ENCODE measurements at places on chromosomes 3 and 15.

DNA sequence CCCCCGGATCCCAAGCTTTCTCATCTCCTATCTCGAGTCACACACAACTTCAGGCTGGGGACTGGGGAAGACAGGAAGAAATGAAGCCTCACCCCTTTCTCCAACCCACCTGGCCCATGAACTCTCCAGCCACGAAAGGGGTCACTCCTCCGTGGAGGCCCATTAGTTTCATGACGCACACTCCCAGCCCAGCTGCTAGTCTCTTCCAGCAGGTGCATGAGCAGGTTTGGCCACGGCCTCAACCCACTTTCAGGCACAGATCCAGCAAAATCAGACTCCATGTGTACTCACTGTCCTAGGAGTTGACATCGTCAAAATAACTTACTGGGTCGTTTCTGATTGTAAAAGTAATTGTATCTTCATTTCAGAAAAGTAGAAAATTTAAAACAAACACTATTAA is 76.6 kb downstream of the C3orf70 start:
- no peak for DNase-seq

DNA sequence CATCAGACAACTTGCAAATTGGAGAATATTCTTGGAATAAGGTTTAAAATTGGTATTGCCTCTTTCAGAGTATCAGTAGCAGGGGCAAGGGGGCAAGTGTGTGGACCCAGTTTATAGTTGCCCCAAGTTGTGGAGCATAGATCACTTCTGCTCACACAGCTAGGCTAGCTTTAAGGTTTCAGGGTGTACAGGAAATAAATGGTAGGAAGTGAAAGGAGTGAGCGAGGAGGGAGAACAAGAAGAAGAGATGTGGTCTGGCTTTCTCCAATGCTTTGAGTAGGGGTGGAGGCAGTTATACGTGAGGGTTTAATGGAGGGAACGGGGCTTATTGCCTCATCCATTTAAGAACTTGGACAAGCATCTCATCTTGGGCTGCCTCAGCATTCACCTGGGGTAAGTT is 290.0 kb upstream of the CFAP20DC start:
- no peak for DNase-seq

- no peak for DNase-seq
Measured at GRCh38 chr3:81643721-81644120, 117.7 kb downstream of the GBE1 start.

- no peak for DNase-seq
Measured at GRCh38 chr3:186052096-186052840, 56.6 kb downstream of the ETV5 start.

- DNase-seq: no peak
Measured at GRCh38 chr3:130688697-130689470, 57.7 kb downstream of the PIK3R4 start.

GRCh38 chr15:75646112-75646943 is 1.4 kb upstream of the SNX33 start:
- DNase-seq: no peak

GRCh38 chr3:141384157-141384556 is 15.9 kb downstream of the ZBTB38 start:
- no peak for DNase-seq

- no peak for DNase-seq
Measured at GRCh38 chr3:132911741-132912415, 126.3 kb upstream of the TMEM108 start.

- no peak for DNase-seq
Measured at GRCh38 chr3:67232642-67233041, 234.5 kb downstream of the KBTBD8 start.

- DNase-seq: no peak
Measured at GRCh38 chr3:149407898-149408297, 30.4 kb upstream of the TM4SF1 start.

- DNase-seq: no peak
Measured at GRCh38 chr3:129663045-129663446, 56.6 kb upstream of the PLXND1 start.

DNA sequence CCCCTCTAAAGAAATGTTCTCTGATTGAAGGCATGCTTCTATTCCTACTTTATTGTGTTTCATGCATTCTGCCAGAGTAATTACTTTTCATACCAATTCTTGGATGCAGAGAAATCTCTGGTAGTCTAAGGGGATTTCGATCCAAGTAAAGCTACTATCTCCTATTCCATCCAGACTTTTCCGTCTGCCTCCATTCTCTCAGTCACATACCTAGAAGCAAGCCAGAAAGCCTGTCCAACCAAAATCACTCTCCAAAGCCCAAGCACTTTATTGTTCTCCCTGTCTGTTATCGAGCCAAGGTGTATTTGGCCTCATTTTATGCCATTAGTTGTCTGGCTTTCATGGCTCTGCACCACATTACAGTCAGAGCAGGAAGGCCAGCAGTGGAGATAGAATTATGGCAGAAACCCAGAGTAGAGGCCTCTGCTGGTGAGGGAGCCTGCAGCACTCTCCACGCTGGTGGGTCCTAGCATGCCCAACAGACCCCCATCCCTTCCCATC is 95.9 kb downstream of the SLC49A4 start:
- DNase-seq: no peak

GRCh38 chr3:126684218-126684751 is 19.8 kb upstream of the CHCHD6 start:
- DNase-seq: no peak

- no peak for DNase-seq
Measured at GRCh38 chr3:147755310-147755709, 346.1 kb downstream of the ZIC1 start.

All from activated CD8-positive, alpha-beta memory T cell treated with anti-CD3 and anti-CD28 coated beads for 1 hour (primary cell).